ENCODE measurements at places on chromosomes 2 and 18.

- no peak for DNase-seq
Measured at GRCh38 chr2:96361751-96362150, 26.2 kb downstream of the NCAPH start.

GRCh38 chr18:49051311-49051967 is 100.7 kb upstream of the SMAD7 start:
- no peak for DNase-seq

DNA sequence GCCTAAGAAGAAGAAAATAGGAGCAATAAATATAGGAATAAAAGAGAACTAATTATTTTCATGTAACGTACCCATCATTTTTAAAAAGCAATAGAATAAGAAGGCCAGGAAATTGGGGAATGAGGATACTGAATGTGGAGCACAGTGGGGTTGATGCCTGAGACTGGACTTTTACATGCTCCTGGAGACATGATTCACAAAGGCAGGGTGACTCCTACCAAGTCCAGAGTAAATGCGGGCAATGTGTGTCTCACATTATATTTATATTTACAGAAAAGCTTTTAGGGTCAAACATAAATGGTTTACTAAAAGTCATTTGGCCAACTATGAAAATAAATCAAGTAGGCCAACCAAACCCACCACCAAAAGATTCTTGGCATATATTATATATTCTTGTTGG is 87.9 kb upstream of the COL5A2 start:
- no peak for DNase-seq

GRCh38 chr2:83517727-83518368 is 941.2 kb downstream of the SUCLG1 start:
- no peak for DNase-seq

GRCh38 chr18:5197032-5197434 is at the start of gene AKAIN1:
Gene AKAIN1, minus strand, starts transcription at chr18:5197257. Its CDS starts 204 bp downstream, at chr18:5197053.
- peak; percentile 3 for DNase-seq

DNA sequence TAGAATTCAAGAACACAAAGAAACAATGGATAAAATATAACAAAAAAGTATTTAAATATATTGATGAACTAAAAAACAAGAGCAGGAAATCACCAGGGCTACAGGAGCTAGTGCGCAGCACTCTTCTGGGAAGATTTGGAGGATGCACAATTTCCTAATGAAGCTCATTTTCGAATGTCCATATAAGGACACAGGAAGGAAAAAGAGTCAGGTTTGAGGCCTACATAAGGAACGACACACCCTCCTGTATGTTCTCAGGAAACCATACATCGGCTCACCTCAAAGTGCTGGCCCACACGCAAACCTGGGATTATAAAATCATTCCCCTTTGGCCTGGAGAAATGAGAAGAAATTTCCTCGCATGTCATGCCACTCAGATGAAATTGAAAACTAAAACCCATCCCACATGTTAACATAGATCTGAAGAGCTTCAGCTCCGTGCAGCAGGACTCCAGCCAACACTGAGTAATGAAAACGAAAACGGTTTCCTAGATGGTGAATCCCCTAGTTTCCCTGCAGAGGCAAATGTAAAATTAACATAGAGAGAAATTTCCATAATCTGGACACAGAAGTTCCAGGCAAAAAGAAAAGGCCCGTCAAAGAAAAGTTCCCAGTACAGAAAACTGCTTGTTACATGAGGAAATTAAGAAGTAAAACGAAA is 825.8 kb downstream of the SOCS6 start:
- DNase-seq, result no peak

DNA sequence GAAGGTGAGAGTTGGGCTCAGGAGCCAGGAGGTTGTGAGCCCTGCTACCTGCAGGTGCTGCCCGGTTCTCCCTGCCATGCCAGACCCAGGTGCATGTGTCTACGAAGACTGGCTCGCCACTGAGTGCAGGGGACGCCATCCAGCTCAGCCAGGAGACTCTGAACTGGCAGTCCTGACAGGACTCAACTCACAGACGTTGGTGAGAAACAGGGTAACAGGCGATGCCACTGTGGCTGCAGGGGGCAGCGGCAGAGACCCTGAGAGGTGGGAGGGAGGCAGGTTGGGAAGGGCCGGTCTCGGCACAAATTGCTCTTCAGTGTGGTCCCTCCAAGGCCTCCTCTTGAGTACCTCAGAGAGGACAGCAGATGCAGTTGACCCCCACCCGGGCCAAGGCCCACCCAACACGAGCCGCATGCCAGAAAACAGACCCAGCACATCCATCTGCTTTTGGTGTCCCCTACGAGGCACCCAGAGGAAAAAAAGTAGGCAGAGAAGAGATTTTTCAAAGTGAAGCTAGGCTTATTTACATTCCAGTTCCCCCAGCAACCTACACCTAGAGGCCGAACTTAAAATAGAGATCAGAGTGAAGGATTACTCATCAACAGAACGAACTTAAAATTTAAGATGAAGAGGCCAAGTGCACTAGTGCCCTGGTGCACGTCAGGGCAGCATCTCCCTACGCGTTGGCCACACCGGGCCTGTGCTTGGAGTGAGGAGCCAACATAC is 184.8 kb downstream of the SEPTIN10 start:
- DNase-seq, result no peak

DNA sequence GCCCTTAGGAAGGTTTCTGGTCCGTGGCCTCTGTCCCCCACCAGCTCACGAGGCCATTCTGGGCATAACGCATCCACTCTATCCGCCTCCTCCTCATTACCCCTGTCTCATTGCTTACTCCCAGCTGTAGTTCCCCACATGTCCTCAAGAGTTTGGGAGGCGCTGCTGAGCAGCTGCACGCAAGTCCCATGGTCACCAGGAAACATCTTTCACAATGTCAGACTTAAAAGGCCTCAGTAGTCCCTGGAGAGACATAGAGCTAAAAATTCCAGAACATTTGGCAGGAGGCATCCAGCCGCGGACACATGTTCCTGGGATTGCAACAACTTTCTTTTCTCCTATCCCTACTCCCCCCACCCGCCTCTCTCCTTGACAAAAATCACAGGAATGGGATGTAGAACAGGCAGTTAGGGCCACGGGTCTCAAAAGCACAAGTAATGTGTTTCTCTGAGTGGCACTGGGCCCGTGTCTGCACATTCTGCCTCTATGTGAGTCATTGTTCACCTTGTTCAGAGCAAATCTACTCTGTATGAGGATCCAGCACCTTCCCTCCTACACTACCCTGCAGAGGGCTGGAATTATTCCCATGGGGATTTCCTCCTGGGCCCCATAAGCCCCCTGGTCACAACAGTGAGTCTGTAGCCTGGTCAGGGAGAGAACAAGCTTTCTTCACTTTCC is 8.1 kb downstream of the LBH start:
- DNase-seq, result no peak

- DNase-seq, result no peak
Measured at GRCh38 chr2:219404954-219405353, 13.2 kb upstream of the DES start.

GRCh38 chr2:9879455-9880194 is 36.4 kb downstream of the TAF1B start:
- no peak for DNase-seq

DNA sequence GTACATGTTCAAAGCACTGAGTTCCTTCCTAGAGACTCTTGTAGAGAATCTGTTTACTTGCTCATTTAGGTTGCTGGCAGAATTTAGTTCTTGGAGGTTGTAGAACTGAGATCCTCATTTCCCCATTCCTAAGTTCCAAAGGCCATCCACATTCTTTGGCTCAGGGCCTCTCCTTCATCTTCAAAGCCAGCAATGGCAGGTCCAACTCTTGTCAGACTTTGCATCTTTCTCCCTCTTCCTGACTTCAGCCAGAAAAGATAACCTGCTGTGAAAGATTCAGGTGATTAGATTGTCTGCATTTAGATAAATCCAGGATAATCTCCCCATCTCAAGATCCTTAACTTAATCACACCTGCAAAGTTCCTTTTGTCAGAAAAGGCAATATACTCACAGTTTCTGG is 51.1 kb downstream of the SOCS6 start:
- DNase-seq, result no peak

- no peak for DNase-seq
Measured at GRCh38 chr2:100063459-100063953, 78.9 kb downstream of the AFF3 start.

- no peak for DNase-seq
Measured at GRCh38 chr2:221551864-221552263, 20.2 kb downstream of the EPHA4 start.

- DNase-seq, result no peak
Measured at GRCh38 chr2:8997108-8997507, 6.4 kb downstream of the MBOAT2 start.
